Activated naive CD4-positive, alpha-beta T cell treated with anti-CD3 and anti-CD28 coated beads, Interleukin-2, amount 50 U/mL, for 16 hours (primary cell): ENCODE measurements at places on chromosomes 3 and 15.

- no peak for DNase-seq
Observed at GRCh38 chr3:28615071-28615470, 266.4 kb upstream of the AZI2 start.

GRCh38 chr3:72317491-72317890 lies 530.8 kb downstream of the SHQ1 start:
- no peak for DNase-seq

GRCh38 chr3:96192966-96193550 lies 621.3 kb upstream of the EPHA6 start:
- DNase-seq: no peak

GRCh38 chr15:38670128-38671005 lies 105.8 kb upstream of the RASGRP1 start:
- peak; percentile 47 for DNase-seq

DNA sequence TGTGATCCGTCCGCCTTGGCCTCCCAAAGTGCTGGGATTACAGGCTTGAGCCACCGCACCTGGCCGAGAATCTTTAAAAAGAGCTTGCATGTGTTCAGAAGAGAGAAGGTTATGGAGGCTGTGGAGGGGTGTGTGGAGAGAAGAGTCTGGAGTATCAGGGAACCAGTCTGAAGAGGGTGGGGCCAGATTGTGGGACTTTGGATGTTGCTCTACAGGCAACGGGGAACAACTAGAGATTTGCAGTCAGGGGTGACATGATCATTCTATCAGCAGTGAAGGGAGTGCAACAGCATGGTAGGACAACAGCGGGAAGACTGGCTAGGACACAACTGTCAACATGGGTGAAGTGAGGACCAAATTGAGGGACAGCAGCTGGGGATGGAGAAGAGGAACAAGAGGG lies 8.9 kb downstream of the SCAMP2 start:
- DNase-seq: no peak

DNA sequence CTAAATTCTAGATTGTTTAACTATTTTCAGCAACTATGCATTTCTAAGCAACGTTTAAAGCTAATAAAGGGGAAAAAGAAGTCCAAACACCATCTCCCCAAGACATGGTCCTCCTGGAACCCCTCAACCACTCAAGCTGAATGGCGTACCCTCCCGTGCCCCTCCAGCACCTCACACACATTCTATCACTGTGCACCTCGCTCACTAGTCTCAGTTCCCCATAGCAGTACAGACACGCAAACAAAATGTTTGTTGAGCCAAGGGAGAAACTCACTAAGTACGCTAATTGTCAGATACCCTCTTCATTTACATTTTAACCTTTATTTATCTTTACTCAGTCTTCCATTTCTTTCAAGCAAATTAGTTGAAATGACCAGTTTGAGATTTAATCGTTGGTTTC lies 48.8 kb downstream of the ACAP2 start:
- no peak for DNase-seq

- DNase-seq: no peak
Observed at GRCh38 chr3:114207768-114208167, 28.9 kb upstream of the DRD3 start.

DNA sequence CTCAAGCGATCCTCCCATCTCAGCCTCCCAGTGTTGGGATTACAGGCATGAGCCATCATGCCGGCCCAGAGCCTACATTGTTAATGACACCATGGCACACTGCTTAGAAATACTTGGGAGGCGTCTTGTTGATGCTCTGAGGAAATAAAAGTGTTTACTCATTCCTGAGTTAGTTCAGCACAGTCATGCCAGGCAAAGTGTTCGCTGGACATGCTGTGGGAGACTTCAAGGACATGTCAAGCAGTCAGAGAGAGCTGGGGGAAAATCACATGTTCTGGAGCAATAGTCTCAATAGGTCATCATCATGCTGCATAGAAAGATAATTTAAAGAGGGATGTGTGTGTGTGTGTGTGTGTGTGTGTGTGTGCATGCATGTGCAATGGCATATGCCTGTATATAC lies 37.5 kb downstream of the TTC23 start:
- DNase-seq: no peak

GRCh38 chr3:13192471-13193213 lies 119.4 kb upstream of the IQSEC1 start:
- DNase-seq: no peak

DNA sequence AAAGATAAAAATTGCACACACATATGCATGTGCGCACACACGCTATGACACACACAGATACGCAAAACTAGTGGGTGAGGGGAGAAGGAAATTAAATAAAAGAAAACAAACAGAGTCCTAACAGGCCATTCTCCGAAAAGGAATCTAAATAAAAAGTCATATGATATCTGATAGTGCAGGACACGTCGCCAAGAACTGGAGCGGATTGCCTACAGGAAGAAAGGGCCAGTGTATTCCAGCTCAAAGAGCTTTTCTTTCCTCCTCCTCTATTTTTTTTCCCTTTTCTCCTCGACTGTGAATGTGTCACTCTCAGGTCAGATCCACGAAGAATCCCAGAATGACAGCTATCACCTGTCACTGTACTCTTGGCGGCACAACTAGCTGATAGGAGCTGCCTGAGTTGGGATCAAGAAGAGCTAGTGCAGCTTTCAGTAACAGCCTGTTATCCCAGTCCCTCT lies 157.8 kb downstream of the TIGIT start:
- no peak for DNase-seq

DNA sequence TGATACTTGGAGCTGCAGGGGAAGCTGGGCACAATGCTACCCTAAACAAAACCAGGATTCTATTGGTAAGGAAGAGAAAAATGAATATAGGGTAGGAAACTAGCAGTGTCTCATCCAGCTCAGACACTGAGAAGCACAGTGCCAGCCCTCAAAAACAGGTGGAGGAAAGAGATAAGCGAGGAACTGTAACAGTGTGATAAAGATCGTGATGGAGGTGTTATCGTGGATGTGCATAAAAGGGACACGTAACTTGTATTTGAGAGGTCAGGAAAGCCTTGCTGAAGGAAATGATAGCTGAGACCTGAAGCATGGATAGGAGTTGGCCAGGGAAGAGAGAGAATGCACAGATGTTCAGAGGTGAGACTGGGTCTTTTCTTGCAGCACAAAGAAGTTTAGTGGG lies 27.4 kb downstream of the MIX23 start:
- DNase-seq: no peak

GRCh38 chr3:4079339-4080195 lies 223.6 kb upstream of the SETMAR start:
- no peak for DNase-seq

DNA sequence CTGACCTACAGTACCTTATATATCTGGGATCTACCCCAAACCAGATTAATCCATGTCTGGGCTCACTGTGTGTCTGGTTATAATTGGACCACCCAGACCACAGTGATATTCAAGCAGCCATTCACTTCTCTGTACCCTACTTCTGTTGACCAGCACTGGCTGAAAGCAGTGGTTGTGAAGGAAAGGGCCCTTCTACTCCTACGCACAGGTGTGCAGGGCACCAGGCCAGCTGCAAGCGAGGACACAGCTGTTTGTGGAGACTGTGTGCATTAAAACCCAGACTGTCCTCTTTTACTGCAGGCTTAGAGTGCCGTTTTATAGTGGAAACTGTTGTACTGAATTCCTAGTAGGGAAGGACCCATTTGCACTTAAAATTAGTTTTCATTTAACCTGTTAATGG lies 29.5 kb downstream of the CTDSPL start:
- DNase-seq: no peak

DNA sequence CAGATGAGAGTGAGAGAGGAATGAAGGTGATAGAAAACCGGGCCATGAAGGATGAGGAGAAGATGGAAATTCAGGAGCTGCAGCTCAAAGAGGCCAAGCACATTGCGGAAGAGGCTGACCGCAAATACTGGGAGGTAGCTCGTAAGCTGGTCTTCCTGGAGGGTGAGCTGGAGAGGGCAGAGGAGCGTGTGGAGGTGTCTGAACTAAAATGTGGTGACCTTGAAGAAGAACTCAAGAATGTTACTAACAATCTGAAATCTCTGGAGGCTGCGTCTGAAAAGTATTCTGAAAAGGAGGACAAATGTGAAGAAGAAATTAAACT lies 88.9 kb downstream of the EOMES start:
- no peak for DNase-seq

DNA sequence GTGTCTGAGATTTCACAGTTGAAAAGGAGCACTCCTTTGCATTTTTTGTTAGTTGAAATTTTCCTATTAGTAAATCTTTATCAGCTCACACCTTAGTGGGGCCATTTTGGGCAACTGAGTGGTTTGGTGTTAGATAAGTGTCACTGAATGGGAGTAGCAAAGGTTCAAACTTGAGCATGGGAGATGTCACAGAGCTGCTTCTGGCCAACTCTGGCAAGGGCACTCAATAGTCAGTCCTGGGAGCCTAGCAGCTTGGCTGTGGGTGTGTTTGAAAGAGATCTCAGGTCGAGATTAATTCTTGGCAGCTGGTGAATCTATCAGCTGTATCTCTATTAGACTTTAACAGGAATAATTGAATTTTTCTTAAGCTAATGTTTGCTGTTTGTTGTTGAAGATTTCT lies 579.3 kb downstream of the EDEM1 start:
- DNase-seq: no peak

DNA sequence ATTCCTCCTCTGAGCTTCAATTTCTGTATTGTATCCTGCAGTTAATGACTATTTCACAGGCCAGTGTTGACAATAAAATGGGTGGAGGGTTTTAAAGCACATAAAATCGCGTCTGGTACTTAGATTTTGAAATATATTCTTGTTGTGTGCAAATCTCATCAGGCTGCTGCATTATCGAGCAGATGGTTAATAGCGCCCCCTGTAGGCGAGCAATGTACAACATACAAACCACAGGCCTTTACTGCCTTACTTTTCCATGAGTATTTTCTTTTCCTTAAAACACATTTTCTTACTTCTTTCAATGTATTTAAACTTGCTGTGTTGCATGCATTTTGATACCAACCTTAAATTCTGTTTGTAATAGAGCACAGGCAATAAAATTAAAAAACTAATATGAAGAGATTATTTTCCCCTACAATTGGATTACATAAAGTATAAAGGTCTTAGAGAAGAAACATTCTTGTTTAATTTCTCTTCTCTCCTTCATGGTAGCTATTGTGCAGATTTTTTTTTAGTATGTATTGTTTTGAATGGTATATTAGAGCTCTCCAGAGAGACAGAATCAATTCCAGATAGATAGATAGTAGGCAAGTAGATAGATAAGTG lies 608.4 kb downstream of the CADM2 start:
- DNase-seq: no peak

DNA sequence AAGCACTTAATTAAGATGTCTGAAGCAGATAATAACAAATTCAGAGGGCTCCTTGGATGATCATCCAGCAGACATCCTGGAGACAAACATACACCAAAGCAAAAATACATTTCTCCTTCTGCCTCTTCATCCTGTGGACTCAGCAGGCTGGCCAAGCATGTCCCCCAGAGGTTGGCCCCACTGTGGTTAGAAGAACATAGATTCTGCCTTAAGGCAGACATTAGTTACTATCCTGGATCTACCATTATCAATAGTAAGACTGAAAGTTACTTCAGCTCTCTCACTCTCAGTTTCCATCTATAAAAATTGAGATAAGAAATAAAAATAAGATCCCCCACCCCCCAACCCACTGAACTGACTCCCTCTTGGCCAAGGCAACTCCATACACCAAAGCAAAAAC lies 28.6 kb upstream of the TGFBR2 start:
- DNase-seq: no peak

DNA sequence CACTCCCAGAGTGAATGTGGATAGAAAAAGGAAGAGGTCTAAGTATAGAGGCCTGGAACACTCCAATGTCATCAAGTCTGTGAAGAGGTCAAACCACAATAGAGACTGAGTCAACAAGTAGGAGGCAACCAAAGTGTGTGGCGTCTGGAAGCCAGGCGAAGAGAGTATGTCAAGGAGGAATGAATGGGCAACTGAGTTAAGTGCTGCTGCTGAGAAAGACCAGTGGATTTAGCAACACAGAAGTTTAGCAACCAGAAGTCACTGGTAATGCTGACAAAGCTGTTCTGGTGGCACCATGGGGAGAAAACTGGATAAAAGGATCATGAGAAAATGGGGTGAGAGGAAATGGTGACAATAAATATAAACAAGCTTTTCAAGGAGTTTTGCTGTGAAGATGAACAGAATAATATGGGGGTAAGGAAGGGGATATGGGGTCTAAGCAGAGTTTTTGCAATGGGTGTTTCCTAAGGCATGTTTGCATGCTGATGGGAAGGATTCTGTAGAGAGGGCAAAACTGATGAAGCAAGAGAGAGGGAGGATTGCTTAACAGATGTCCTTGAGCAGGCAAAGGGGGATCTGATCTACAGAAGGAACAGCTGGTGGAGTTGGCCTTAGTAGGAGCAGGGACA lies 38.4 kb downstream of the PCOLCE2 start:
- DNase-seq: no peak

DNA sequence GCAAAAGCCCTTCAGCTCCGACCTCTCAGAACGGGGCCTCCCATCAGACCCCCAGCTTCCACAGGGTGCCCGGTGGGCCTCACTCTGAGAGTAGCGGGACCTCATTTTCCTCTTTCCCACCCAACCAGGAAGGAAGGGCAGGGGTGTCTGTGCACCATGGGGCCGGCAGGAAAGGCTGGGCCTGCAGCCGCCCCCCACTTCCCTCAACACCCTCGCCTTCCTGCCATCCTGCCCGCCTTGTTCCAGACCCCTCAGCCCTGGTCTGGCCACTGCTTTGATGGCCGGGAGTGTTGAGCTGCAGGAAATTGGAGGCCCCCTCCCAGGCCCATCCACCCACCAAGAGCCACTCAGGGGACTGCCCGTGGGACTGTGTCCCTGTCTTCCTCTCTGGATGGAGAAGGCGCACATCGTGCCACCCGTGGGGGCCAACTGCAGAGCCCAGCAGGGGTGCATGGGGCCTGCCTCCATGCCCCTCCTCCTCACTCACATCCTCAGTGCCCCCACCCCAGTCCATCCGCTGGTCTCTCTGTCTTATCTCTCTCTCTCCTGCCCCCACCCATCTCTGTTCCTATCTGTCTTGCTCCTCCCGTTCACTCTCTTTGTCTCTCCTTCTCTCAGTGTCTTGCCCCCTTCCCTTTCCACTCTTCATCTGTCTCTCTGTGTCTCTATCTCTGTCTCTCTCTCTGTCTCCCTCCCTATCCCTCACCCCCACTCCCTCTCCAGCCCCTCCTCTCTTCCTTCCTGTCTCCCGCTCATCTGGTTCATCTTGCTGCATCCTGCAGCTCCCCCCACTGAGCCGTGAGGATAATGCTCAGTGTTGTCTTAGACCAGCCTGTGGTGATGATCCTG lies 1.8 kb upstream of the PLXND1 start:
- no peak for DNase-seq

DNA sequence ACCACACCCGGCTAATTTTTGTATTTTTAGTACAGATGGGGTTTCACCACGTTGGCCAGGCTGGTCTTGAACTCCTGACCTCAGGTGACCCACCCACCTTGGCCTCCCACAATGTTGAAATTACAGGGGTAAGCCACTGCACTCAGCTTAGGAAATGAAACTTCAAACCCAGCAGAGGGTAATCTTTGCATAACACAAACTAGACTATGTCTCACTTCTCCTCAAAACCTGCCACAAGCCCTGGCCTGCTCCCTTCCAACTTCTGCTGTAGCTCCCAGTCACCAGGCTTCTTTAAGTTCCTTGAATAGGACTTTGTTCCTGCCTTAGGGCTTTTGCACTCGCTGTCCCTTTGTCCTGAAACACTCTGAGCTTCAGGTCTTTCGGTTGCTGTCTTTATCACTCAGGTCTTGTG lies 39.2 kb upstream of the SEMA4B start:
- DNase-seq: no peak

GRCh38 chr15:76904461-76905012 lies 603 bp downstream of the SCAPER start:
- peak; percentile 21 for DNase-seq
